ENCODE measurements at places on chromosomes 3 and 15. TPM values are rescaled to one million over a fixed set of nuclear protein-coding genes. Genes with fewer than 3 reads are reported as not detected.

Gene INAFM2
- total RNA-seq = 26.2 TPM

Gene THAP10
- total RNA-seq = 1.7 TPM

Gene CYP8B1
- not detected for total RNA-seq

Gene ADPRH
- total RNA-seq = 4.5 TPM

Gene CHCHD6
- 12.1 TPM for total RNA-seq

Gene EFCAB12
- total RNA-seq = 0.03 TPM

Gene FGD5
- total RNA-seq = 0.20 TPM

Gene DVL3
- total RNA-seq = 57.3 TPM

Gene CLRN1
- total RNA-seq = not detected

Gene ABHD14A
- total RNA-seq = 14.7 TPM

Gene SERPINI2
- not detected for total RNA-seq

Gene GCHFR
- total RNA-seq = 0.85 TPM

Gene PSMA4
- 122 TPM for total RNA-seq

Gene ECE2
- total RNA-seq = 0.17 TPM

Gene GPR156
- 2.0 TPM for total RNA-seq

Gene RASL12
- 0.39 TPM for total RNA-seq

Gene MYL3
- total RNA-seq = not detected

Gene TM6SF1
- 0.83 TPM for total RNA-seq

Gene RTP2
- not detected for total RNA-seq

Gene SLITRK3
- not detected for total RNA-seq

Gene TIPIN
- total RNA-seq = 12.9 TPM

Gene SLC9C1
- 0.43 TPM for total RNA-seq

Gene GOLGA6D
- not detected for total RNA-seq

Gene UROC1
- not detected for total RNA-seq

Gene PLEKHO2
- 22.3 TPM for total RNA-seq

Gene CACNA2D2
- 0.07 TPM for total RNA-seq

Gene HESX1
- total RNA-seq = 0.17 TPM

Gene CP
- total RNA-seq = 42.1 TPM

Gene FILIP1L
- total RNA-seq = 23.8 TPM

Gene NEO1
- 28.2 TPM for total RNA-seq

Gene PLXNA1
- total RNA-seq = 97.4 TPM

Gene DGKG
- 1.2 TPM for total RNA-seq

Gene IL20RB
- total RNA-seq = 0.98 TPM

Gene GRK7
- total RNA-seq = not detected

Gene IL5RA
- total RNA-seq = not detected

Gene FAM43A
- total RNA-seq = 23.8 TPM

Gene ZNF662
- 2.3 TPM for total RNA-seq

Gene LYZL4
- total RNA-seq = not detected

Gene CLDN16
- 0.30 TPM for total RNA-seq

Gene PLSCR5
- total RNA-seq = not detected

Gene SUSD5
- 8.4 TPM for total RNA-seq

Gene MEX3B
- total RNA-seq = 11.9 TPM

Gene GADL1
- total RNA-seq = not detected

Gene IL12A
- total RNA-seq = 3.7 TPM

Gene LRRN1
- 0.30 TPM for total RNA-seq

Gene MOBP
- total RNA-seq = not detected

Gene RTP4
- 0.59 TPM for total RNA-seq

Gene WDR48
- 46.4 TPM for total RNA-seq

Gene GPR149
- not detected for total RNA-seq

Gene ALDH1L1
- total RNA-seq = 0.96 TPM

Gene PLA2G4F
- total RNA-seq = not detected

Gene CHRNA5
- 0.78 TPM for total RNA-seq

Gene PIGZ
- 3.4 TPM for total RNA-seq

Gene CNTN3
- 7.0 TPM for total RNA-seq

Measured in smooth muscle cell of the pulmonary artery (primary cell).